Dermis microvascular lymphatic vessel endothelial cell (primary cell): ENCODE measurements at places on chromosomes 1 and 21. TPM values are rescaled to one million over a fixed set of nuclear protein-coding genes. Genes with fewer than 3 reads are reported as not detected.
A peak's percentile ranks its signal among the peaks of the same experiment; 100 is the strongest.

The TNFSF18 gene
- total RNA-seq, result 20.7 and 47.6 TPM in 2 replicates

GRCh38 chr1:227356620-227357146 is 38.4 kb upstream of the CDC42BPA start:
- DNase-seq, result peak; percentile 59

GRCh38 chr1:151472856-151473731 is 13.8 kb upstream of the POGZ start:
- DNase-seq, result peak; percentile 50

- DNase-seq, result no peak
These were observed 113.6 kb upstream of the IGSF21 start for GRCh38 chr1:17994046-17994445.

DNA sequence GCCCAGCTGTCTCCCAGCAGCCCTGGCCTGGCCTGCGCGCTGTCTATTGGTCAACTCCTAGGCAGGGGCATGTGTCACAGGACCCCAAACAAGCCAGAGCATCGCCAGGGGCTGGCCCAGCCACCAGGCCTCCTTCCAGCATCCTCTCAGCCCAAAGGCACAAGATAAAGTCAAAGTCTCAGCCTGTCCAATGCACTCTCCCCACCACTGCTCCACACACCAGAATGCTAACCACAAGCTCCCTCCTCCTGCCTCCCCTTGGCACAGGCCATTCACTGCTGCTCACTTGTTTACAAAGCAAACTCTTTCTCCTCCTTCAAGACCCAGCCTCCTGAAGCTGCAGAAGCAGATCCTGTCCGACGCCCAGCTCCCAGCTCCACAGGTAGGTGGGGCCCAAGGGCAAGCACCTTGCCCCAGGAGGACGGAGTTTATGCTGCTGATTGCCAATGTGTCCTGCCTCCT is 133.4 kb downstream of the DMRTB1 start:
- no peak for DNase-seq

DNA sequence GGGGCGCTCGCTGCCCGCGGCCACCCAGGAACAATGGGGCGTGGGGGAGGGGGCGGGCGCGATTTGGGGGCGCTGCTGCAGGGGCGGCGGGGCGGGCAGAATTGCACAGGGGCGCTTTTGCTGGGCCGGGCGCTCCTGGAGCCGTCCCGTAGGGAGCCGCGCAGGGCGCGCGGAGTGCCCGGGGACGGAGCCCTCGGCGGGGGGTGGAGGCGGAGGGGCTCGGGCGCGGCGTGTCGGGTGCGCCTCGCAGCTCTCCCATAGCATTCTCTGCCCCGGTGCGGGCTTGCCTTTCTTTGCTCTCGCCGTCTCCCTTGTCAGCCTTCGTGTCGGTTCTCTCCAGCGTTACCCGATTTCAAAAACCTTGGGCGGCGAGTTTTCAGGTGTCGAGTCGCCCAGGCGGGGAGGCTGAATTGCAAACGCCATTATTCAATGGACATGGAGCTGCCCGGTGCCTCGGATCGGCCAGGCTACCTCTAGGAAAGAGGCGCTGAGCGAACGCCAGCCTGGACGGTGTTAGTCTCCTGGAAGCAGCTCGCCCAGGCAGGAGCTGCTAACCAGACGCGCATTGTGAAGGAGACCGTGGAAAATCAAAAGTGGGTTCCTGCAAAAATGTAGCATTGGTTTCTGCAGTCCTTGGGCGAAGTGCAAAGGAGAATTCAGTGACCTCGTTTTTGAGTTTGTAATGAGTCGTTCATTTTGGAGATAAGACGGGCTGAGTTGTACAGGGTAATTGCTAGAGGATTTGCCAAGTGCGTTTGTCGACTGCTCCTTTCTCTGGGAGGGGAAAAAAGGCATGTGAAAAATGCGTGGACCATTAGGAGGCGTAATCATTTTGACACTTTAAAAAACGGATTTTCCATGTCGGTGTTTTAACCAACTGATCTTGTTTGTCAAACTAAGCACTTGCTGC is 626 bp downstream of the CXADR start:
- peak; percentile 53 for DNase-seq

GRCh38 chr1:242784807-242785206 is 260.3 kb upstream of the PLD5 start:
- DNase-seq, result no peak

DNA sequence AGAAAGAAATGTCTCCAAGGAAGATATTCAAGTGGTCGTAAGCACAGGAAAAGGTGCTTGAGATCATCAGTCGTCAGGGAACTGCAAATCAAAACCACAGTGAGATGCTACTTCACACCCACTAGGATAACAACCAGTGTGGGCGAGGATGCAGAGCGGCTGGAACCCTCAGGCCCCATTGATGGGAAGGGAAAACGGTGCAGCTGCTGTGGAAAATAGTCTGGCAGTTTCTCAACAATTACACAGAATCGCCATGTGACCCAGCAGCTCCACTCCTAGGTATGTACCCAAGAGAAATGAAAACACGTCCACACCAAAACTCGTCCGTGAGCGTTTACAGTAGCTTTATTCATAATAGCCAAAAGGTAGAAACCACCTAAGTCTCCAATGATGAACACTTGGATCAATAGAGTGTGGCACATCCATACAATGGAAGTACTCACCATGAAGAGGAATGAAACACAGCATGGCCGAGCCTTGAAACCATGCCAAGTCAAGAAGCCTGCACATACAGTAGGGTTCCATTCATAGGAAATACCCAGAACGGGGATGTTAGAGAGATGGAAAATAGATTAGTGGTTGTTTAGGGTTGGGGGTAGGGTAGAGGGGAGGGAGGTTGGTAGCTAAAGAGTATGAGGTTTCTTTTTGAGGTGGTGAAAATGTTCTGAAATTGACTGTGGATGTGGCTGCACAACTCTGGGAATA is 6.1 kb downstream of the DFFB start:
- no peak for DNase-seq

DNA sequence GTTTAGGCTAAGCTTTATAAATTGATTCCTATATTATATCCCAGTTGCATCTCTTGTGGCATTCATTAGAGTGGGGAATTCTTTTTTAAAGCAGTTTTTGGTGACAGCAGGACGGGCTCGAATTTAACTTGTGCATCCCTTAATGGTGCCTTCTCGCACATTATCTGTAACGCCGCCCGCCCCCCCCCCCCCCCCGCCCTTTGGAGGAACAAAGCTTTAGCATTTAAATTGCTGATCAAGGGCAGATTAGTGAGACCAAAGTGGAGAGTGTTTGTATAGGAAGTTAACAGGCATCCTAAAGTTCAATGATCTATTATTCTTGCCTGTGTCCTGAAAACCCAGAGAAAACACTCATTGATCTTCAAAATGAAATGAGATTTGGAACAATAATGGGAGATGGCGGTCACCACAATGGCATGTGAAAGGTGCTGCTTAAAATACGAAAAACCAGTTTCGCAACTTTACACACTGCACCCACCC is 2.2 kb downstream of the LMO4 start:
- no peak for DNase-seq

- peak; percentile 32 for DNase-seq
These were observed 53.2 kb downstream of the SYT2 start for GRCh38 chr1:202656951-202657646.
